ENCODE measurements at places on chromosomes 5 and 9.

DNA sequence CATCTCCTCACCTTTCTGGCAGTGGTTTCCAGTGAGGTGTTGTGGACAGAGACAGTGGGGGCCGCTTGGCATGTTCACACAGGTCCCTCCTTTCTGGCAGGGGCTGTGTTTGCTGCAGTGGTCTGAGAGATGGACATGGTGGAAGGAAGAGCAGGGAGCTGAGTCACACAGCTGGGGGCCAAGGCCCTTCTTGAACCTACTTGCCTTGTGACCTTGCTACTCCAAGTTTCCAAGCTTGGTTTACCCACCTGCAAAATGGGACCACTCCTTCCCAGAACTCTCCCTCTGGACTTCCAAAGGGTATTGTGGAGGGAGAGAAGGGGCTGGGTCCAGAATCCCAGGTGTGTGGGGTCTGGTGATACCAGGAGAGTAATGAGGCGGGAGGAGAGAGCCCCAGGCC is 4.1 kb downstream of the F12 start:
- DNase-seq = no peak

GRCh38 chr5:98414938-98415337 is 358.5 kb upstream of the RGMB start:
- DNase-seq = no peak

GRCh38 chr5:150263801-150264621 is 25.6 kb downstream of the CAMK2A start:
- DNase-seq = no peak

GRCh38 chr9:122347348-122348287 is 23.2 kb upstream of the PTGS1 start:
- no peak for DNase-seq

DNA sequence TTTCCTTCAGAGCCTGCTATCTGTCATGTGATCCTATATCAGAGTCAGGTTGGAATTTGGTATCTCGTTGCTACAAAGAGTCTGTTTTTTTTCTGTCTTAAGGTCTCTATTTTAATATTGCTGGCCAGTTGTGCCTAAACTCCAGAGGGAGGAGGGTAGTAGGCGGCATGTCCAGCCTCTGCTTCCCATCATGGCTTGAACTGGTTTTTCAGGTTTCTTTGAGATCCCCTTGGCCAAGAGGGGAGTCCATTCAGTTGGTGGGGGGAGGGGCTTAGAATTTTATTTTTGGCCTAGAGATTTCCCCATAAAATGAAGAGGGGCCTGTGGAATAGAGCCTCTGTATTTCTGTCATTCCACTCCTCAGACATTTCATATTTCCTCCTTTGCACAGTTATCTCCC is 15.4 kb upstream of the ZNF354C start:
- DNase-seq = no peak

DNA sequence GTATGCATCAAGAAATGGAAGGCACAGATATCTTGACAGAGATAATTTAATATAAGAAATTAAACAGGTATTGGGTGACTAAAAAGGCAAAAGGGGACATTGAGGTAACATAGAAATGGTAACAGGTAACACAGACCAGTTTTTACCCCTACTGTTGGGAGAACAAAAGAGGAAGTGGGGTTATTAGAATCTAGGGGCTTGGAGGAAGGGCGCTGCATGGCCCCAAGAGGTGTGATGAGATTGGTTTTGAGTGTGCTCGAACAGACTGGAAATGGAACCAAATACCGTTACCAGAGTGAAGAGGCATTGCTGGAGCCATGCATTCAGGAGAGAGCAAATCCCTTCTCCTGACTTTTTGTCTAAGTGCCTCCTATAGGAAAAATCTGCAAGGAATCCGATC is 193.9 kb downstream of the ALDH1A1 start:
- DNase-seq = no peak

DNA sequence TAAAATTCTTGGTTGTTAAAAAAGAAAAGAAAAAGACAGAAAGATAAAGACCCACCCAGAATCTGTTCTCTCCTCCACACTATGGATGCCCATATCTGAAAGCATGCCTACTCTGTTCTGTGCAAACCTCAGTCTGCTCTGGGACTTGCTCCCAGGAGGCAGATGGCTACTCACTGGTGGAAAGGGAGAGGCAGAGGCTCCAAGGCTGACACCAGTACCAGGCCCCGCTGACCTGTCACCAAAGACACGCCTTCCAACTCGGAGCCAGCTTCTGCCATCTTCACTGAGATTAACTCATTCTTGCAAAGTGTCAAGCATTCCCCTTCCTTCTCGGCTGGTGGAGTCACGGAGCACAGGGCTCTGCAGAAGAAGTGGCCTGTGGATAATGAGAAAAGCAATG is 21.6 kb downstream of the SH3TC2 start:
- DNase-seq = no peak

- DNase-seq = no peak
Observed at GRCh38 chr5:135373736-135374515, 25.1 kb downstream of the MACROH2A1 start.

DNA sequence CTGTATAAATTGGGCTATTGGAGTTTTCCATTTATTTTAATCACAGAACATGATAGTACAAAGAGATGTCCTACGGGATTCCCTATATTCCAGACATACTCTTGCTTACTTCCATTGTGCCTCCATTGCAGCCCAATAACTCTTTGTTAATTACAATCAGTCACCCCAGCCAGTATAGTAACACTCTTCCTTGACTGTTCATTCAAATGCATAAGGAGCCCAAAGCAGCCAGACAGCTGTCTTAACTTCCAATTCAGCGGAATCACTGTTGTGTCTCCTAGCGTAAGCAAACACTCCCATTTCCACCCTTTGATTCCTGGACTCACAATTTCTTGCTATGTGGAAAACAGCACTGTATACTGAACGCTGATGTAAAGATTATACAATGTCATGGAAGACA is 942.3 kb downstream of the TAF11L14 start:
- no peak for DNase-seq

DNA sequence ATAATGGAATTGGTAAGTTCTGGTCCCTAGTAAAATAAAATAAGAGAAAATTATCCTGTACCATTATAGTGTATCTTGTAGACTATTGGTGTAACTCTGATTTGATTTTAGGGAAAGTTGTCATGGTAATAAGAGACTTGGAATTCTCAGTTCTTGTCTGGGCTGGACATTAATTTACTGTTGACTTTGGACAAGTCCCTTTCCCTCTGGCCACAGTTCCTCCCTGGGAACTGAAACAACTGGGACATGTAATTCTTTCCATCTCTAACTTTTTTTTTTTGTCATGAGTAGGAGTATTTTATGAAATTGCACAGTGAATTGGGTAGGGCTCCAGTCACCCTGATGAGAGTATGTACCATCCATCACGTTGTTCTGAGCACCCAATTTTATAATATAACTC is 15.0 kb downstream of the GLRA1 start:
- DNase-seq = no peak

All from CD4-positive, alpha-beta T cell treated with Interleukin-15 for 4 hours (primary cell).